ENCODE measurements at places on chromosomes 16 and 17.

DNA sequence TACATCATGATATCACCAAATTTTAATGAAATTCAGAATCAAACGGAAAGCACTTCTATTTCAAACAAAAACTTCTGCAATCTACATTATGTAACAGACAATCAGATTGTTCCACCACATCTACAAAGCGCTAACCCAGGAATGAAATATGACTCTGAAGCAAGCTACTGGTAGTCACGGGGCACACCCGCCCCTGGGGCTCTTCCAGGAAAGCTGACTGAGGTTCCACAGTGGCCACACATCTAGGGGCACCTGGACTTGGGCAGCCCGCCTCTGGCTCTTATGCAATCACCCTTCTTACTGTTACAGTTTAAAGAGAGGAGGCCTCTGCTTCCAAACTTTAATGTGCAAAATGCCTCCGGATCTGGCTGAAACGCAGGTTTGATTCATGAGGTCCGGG, 27.5 kb downstream of the ZCCHC14 start:
- DNase-seq, result no peak

- no peak for DNase-seq
These were observed 99.4 kb upstream of the CHMP6 start for GRCh38 chr17:80892019-80892855.

GRCh38 chr17:47697906-47698711, 4.1 kb downstream of the TBKBP1 start:
- no peak for DNase-seq

DNA sequence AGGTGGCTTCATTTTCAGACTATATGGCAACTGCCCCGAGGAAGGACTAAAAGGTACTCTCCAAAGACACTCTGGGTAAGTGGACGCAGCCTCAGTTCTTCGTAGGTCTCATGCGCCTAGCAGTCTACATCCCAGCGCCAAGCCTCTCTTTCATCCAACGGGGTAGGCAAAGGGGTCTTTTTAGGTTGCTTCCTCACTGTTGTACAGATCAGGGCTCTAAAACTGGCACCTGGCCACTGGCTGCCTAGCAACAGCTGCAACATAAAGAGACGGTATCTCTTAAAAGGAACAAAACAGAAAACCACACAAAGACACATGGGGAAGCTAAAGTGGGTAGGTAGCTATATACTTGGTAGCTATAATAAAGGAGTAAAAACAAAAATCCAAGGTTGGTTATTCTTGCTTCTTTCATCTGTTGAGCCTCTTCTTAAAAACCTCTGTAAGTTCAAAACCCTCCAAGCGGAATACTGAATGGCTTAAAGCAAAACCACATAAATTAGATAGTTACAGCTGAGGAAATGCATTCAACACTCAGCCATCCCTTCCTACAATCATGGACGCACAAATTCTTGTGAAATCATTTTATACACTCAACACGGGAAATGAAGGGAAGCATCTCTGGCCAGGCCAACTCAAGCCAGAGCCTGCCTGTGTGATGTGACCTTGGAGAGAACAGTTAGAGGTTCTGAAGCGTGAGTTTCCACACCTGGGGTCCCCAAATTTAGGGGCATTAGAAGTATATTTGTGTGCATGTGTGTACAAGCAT, 22.7 kb downstream of the CYTH1 start:
- DNase-seq, result no peak

DNA sequence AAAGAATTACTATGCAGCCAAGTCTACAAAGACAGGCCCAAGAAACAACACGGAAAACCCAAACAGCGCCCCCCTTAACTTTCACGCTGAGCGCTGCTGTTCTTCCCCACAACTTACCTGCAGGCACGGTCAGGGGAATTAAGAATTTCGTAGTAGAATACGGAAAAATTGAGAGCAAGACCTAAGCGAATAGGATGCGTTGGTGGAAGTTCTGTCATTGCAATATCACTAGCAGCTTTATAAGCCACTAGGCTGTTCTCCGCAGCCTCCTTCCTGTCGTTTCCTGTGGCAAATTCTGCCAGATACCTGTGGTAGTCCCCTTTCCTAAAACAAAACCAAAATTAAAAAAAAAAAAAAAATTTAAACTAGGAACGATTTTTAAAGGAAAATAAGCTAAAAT, 39.0 kb downstream of the YWHAE start:
- no peak for DNase-seq

DNA sequence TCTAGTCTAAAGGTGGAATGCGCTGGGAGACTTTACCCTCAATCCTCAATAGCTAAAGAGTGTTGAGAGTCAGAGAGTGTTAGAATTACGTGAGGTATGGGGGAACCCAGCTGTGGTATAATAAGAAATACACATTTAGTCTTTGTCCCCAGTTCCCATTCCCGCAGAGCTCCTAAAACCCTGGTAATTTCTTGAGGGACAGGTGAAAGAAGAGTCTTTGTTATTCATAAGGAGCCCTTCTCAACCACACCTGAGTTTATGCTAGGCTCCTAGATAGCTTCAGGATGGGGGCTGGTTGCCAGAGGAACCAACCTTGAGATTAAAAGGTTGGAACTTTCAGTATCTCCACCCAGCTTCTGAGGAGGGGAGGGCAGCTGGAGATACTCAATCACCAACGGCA, 5.8 kb downstream of the ZNF18 start:
- no peak for DNase-seq

DNA sequence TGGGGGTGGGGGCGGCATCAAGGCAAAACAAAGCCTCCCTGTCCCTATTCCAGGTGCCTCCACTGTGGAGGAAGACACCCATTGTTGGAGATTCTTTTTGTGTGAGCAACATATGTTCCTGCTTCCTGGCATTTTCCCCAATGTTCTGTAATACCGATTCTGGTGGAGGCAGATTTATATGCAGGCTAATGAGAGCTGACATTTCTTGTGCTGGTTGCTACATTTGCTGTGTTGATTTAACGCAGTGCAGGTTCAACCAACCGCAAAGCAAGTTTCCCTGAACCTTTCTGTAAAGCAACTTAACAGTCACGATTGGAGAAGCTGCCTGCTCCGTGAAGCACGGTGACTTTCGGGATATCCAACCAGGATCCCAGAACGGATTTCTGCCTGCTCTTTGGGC, 260.5 kb downstream of the CBLN1 start:
- DNase-seq, result peak; percentile 19

- DNase-seq, result no peak
These were observed 2.6 kb downstream of the CACNA1H start for GRCh38 chr16:1155353-1156054.

GRCh38 chr16:80046848-80047247, 446.3 kb upstream of the MAF start:
- DNase-seq, result no peak

DNA sequence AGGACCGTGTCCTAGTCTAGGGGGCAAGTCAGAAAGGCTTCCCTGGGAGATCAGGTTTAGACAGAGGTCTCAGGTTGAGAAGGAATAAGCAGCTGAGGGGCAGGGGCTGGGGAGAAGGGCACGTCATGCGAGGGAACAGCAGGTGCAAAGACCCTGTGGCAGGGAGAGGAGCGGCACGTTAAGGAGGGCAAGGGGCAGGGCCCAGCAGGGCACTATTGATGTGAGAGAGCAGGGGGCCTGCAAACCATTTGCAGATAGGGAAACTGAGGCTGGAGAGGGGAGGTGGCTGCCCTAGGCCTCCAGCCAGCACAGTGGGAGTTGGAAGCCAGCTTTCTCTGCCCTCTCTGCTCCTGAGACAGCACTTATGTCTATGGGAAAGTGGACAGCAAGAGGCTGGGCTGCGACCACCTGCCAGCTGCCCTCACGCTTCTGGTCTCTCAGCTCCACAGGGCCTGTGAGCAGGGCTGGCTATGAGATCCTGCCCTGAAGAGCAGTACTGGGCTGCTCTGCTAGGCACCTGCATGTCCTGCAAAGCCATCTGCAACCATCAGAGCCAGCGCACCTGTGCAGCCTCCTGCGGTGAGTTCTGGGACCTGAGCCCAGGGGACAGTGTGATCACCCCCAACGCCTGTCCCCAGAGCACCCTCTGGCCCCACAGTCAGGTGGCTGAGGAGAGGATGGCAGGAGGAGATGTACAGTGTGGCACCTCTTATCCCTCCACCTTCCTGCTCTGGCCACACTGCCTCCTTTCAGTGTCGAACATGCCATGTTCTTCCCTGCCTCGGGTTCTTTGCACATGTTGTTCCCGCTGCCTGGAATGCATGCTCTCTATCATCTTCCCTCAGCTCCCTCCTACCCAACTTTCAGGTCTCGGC, 61.5 kb downstream of the USP22 start:
- DNase-seq, result no peak

DNA sequence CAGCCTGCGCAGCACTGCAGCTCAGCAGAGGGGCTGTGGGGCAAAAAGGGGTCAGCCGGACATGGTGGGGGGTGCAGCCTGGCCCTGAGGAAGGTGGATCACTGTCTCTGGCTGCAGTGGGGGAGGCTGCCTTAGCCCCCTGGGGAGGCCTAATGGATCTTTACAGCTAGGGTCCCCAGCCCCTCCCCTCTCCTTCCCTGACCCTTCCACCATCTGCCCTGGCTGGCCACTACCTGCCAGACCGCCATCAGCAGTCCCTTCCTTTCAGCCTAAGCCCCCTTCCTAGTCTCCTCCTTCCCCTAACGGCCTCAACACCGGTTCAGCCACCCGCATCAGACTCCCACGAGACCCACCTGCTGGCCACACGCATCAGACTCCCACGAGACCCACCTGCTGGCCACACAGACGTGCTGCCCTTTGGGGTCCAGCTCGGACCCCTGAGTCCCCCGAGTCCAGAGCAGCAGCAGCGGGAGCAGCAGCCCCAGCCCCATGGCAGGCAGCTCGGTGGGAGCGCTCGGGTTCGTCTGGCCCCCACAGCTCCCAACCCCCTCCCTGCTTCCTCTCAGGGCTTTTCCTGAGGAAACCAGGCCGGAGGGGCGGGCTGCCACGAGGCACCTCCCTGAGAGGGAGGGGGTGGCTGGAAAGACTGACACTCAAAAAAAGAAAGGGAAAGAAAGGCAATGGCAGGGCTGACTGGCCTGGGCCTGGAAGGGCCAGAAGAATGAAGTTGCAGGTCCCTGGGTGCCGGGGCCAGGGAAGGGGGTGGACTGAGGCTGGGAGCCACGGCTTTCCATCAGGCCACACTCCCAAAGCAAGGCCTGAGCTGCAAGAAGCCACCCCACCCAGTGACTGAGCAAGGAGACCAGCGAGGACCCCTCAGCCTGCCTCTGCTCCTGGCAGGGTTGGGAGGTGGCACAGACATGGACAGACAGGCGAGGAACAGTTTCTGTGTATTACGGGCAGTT, at the start of gene SCARF1:
Gene SCARF1, minus strand, starts transcription at position 526 of the 965 bp plus-strand sequence. Its CDS starts 35 bp downstream, at position 491.
- no peak for DNase-seq

- DNase-seq, result peak; percentile 56
These were observed 73.5 kb downstream of the CYTH1 start for GRCh38 chr17:78708510-78708973.

DNA sequence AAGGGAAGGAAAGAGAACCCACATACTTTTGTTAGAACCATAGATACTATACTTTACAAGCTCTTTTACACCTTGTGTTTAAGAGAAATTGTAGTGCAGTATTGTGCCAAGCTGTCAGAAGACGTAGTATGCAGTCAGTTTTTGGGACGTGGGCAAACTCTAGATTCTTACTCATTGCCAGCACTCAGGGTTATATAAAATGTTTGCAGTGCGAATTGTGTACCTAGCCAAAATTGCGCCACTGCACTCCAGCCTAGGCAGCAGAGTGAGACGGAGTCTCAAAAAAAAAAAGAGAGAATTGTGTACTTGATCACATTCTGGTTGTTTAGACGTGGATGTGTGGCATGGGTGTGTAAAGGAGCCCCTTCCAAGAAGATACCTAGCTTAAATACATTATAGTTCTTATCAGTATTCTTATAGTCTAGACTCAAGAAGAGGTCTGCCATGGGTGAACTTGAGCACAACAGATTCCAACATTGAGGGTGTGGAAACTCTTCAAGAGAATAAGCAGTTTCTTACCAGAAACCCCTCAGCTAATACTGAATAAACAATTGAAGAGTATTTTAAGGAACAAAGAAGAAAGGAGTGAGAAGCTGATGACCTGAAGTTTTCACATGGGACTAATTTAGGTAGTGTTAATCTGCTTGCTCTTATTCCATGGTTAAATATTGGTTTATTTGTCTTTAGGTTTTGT, 27.4 kb upstream of the MRC2 start:
- DNase-seq, result no peak

GRCh38 chr17:14808425-14808824, 456.7 kb downstream of the PMP22 start:
- no peak for DNase-seq

GRCh38 chr17:38421871-38422827, 6.1 kb upstream of the ARHGAP23 start:
- DNase-seq, result no peak

DNA sequence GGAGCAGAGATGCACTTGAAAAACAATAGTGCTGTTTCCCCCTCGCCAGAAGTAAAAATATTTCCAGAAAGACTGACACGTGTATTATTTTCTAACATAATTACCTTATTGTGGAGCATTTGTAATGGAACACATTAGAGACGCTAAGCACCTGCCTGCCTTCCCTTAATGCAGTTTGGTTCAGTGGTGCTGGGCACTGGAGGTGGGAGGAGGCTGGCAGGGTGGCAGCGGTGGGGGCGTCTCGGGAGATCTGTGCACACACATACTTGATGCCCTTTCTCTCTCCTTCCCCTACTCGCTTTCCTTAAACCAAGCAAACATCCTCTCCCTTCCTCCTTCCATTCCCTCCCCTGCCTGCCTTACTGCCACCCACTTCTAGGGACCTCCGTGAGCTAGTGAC, 156.6 kb upstream of the SDK2 start:
- no peak for DNase-seq

DNA sequence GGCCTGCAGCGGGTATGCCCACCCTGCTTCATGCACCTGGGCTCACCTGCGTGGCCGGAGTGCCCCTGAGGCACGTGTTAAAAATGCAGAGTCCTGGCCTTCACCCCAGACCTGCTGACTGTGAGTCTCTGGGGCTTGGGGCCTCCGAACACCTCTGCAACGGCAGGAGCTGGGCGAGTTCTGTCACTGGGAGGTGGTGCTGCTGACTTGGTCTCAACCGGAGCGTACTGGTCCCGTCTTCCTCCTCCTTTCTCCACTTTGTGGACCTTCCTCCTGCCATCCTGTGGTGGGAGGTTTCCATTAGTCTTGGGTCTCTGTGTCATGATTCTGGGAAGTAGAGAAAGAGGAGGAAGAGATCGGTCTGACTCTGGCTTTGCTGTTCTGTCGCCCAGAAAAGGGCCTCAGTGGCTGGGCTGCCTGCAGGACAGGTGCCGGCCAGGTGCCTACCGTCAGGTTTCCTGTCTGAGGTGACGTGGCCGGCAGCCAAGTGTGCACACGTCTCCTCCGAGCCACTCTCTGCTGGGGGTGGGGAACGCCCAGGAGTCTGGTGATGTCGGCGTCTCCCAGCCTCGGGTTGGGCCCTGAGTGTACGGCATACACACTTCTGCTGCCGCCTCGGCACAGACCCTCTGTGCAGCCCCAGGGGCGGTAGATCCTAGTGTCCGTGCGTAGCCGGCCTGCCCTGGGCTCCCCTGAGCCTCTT, 6.9 kb downstream of the TSC2 start:
- DNase-seq, result no peak

DNA sequence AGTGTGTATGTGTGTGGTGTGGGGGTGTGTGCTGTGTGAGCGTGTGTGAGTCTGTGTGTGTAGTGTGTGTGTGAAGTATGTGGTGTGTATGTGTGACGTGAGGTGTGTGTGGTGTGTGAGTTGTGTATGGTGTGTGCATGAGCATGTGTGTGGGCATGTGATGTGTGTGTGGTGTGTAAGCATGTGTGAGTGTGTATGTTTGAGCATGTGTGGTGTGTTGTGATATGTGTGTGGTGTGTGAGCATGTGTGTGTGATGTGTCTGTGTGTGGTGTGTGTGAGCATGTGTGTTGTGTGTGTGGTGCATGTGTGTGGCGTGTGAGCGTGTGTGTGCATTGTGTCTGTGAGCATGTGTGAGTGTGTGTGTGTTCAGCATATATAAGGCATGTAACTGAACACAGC, 20.9 kb downstream of the MAPT start:
- DNase-seq, result no peak

All from DMS 273 treated with DMSO at 0.1 percent for 48 hours (cell line).